ENCODE measurements at places on chromosomes 16 and 17.

DNA sequence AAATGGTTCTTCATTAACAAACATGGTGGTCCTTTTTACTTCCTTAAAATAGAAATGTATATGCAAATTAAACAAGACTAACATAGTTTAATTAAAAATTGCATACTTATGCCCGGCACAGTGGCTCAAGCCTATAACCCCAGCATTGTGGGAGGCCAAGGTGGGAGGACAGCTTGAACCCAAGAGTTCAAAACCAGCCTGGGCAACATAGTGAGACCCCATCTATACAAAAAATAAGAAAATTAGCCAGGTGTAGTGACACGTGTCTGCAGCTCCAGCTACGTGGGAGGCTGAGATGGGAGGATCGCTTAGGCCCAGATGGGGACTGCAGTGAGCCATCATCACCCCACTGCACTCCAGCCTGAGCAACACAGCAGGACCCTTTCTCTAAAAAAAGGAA, 18.4 kb downstream of the CDC27 start:
- no peak for DNase-seq

DNA sequence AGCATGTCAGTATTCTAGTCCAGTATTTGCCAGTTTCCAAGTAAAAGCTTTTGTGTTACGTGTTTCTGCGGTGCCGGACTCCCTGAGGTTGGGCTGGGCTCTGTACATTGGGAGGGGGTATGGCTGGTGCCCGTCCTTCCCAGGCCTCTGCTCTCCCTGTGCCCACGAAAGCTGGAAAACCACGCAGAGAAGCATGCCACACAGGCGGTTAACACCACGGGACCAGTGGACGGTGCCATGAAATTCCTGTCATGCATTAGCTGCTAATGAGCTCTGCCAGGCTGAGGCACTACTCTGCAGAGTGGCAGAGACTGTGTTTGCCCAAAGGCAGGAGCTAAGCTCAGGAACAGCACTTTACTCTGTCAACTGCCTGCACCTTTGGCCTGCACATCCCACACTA, 8.1 kb downstream of the SMIM5 start:
- DNase-seq: no peak

- DNase-seq: no peak
These were observed at the start of gene ABCC3 for GRCh38 chr17:50634224-50634914. TSS of gene ABCC3 (plus strand) at chr17:50634881. CDS start at chr17:50634937, 56 bp downstream.

GRCh38 chr16:30369091-30369937, 980 bp downstream of the TBC1D10B start:
- DNase-seq: no peak

- DNase-seq: no peak
These were observed 164.1 kb downstream of the SEC14L1 start for GRCh38 chr17:77304746-77305473.

DNA sequence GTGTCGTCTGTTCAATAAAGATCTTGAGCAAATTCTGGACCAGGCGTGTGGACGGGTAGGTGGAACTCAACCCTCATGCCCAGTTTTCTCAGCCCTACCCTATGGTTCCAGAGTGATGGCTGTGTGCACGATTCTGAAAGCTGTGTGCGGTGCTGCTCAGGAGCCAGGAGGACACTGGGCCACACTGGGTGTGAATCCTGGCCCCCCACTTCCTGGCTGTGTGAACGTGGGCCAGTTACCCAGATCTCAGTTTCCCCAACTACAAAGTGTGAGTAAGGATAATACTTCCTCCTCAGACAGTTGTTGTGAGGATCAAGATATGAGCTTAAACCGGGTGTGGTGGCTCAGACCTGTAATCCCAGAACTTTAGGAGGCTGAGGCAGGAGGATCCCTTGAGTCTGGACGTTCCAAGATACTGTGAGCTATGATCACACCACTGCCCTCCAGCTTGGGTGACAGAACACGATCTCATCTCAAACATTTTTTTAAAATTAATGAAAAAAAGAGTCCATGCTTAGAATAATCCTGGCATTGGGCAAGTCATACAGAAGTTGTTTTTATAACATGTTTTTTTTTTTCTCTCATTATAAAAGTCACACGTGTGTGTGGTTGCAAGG, 14.7 kb upstream of the MPRIP start:
- DNase-seq: no peak

GRCh38 chr17:31596382-31597323, 205.2 kb downstream of the RAB11FIP4 start:
- DNase-seq: no peak

DNA sequence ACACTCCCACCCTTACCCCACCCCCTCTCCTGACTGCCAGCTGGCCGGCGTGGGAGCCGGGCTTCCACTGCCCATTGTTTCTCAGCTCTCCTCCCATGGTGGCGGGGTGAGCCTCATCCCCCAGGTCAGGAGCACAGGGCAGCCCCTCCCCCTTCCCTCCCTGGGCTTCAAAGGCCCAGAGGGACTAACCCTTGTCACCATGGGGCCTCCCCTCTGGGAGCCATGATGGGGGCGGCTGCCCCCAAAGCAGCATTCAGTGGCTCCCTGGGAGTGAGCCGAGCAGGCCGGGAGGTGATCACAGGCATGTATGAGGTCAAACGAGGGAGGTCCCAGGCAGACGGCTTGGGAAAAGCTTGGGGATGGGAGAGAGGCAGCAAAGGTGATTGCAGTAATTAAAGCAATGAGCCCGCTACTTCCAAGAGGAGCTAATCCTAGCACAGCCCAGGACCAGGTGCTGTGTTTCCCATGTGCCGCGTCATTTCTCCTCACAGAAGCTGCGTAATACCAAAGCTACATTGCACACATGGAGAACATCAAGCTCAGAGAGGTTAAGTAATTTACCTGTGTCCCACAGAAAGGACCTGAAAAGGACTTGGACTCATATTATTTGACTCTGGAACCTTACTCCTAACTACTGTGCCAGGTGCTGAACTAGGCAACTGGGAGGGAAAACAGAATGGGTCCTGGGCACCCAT, 24.5 kb downstream of the CDK5RAP3 start:
- no peak for DNase-seq

DNA sequence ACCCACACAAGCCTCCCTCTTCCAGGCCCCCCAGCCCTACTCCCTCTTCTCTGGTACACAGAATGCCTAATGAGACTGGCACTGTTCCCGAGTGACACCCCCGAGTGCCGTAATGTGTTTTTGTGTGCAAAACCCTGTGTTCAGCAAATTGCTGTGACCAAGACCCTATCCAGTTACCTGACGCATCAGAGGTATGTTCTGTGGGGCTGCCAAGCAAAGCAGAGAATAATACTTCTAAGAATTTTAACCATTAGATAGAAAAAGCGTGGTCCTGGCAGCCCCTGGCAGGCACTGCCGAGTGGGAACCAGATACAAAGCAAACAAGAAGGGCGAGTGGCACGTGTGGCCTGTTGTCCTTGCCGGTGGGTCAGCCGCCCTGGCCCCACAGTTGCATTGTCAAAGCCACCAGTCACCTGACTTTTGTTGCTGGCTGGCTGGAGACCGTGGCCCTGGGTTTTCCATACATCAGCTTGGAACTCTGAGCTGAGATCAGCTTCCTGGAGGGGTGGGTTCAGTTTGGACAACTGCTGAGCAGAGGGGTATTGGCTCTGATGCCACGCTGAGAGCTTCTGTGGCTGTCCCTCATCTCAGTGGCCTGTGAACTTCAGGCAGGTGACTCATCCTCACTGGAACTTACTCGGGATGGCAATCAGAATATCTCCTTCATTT, 69.1 kb upstream of the BRD7 start:
- no peak for DNase-seq

- DNase-seq: no peak
These were observed 14.2 kb upstream of the ALOX12B start for GRCh38 chr17:8101721-8102120.

DNA sequence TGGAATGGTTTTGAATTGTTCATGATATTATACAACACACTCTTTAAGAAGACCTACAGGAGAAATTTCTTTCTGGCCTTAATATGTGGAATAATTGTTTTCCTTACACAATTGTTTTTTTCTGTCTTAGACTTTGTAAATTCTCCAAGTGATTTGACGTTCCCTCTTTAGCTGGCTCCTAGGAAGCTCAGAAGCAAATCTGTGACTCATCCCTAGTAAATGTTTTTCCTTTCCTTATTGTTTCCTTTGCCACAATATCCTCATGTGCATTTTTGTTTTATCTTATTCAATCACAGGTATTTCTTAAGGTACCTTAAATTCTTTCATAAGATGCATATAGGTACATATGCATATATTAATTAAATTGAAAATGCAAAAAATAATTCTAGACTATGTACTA, 13.5 kb downstream of the KIAA0753 start:
- DNase-seq: no peak

- no peak for DNase-seq
These were observed at the start of gene DRC7 for GRCh38 chr16:57694725-57695679. TSS of gene DRC7 (plus strand) at chr16:57694806. CDS start at chr16:57697950, 3,144 bp downstream.

- DNase-seq: no peak
These were observed 152.7 kb upstream of the ERCC4 start for GRCh38 chr16:13767215-13767614.

DNA sequence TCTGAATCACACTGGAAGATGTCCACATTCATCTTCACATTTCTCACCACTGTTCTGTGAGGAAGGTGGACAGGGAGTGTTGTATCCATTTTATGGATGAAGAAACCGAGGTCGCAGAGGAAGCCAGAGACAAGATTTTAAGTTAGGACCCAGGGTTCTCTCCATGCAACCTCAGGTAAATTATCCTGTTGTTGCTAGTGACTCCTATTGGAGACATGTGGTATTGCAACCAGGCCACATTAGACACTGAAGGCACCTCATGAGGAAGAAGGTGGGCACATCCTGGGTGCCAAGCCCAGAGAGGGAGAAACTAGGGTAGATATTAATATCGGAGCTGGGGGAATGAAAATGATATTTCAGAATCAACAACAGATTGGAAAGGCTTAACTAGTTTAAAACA, 8.5 kb upstream of the WNT9B start:
- no peak for DNase-seq

DNA sequence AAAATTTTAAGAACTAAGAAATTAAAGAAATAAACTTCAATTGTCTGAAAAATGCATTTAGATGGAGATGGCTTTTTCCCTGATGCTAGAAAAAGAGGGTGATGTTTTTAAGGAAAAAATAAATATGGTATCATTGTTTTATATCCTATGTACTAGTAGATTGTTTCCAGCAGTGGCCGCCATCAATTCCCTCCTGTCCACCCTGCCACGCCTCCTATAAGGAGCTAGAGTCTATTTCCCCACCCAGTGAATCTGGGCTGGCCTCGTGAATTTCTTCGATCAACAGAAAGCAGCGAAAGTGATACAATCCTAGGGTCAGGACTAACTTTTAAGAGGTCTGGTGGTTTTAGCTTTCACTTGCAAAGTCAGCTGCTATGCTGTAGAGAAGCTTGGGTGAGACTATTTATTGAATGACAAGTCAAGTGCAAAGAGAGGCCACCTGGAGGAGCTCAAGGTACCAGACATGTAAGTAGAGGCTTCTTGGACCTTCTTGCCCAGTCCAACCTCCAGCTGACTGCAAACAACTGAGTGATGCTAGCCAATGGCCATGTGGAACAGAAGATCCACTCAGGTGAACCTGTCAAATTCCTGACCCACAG, 80.9 kb upstream of the MTMR4 start:
- no peak for DNase-seq

DNA sequence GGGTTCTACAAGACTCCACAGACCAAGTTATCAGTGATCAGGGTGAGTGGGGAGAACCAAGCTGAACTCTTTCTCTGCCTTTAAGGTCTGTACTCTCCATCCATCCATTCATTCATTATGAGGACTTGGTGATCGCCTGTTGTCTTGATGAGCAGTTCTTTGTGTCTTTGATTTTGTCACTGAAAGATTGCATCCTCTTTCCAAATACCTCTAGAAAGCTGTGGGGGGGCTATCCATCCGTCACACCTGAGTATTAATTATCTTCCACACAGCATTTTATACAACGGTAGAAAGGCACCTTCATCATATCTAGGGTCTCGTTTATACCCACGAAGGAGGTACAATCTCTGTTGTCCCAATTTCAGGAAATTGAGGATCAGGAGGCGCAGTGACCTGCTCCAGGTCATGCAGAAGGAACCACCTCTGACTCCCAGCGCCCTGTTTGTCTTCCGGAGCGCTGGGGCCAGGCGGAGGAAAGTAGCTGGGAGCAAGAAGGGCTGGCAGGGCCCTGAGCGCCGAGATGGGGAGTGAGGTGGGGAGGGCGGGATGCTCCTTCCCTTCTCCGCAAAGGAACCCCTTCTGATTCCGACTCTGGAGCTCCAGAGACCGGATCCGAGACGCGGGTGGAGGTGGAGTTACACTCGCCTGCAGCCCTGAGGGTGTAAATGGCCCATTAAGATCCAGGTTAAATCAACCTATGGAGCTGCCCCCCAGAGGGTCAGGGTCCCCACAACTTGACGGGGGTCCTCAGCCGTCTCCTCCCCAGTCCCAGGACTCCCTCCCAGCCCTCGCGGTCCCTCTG, 605 bp upstream of the ABAT start:
- no peak for DNase-seq

DNA sequence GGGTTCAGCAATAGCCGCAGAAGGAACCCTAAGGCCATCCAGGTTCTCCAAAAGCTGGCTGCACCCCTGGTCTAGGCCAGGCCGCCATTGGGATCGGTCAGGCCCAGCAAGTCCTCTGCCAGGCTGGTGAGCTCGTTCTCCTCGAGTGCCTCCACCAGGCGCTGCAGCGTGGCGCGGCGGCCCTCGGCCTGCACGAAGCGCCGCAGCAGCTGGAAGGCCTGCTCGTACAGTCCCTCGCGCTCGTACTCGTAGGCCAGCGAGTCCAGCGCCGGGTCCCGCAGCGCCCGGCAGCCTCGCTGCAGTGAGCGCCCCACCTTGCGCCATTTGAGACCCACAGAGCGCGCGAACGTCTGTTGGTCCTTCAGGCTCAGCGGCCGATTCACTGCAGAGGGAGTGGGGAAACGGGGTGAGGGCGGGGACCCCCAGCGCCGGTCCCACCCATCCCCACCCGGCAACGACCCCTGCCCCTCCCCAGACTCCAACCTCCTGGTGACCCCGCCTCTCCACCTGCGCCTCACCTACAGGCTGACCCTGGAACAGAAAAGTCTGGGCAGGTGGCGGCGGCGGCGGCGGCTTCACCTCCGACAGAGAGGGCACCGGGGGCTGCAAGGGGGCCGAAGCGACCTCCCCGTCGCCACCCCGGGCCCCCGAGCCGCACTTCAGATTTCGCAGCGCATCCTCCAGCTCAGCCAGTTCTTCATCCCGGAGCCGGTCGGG, 3.9 kb upstream of the B3GNT9 start:
- no peak for DNase-seq

- peak; percentile 15 for DNase-seq
These were observed 510.6 kb downstream of the CDH13 start for GRCh38 chr16:83137326-83137781.

GRCh38 chr17:9684955-9685621, 39.8 kb downstream of the USP43 start:
- no peak for DNase-seq

GRCh38 chr16:56270828-56271227, 79.5 kb downstream of the GNAO1 start:
- no peak for DNase-seq

DNA sequence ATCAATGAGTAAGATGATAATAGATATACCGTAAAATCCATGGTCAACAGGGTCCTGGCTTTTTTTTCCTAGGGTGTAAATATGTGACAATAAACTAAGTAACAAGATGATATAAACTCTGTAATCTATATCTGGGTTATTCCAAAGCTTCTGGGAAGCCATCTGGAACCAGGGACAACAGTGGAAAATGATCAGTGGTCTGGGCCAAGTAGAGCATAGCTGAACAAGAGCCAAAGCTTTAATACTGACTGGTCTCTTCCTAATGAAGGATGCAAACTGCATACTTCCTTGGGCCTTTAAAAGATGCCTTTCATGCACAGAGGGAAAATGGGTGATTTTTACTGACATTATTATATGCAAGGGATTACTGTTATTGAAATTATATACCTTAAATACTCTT, 8.9 kb downstream of the CA10 start:
- no peak for DNase-seq
